LHCN-M2 (cell line): ENCODE measurements at places on chromosomes 1 and 21. TPM values are rescaled to one million over a fixed set of nuclear protein-coding genes. Genes with fewer than 3 reads are reported as not detected.

The POU3F1 gene
- total RNA-seq = not detected in 2 replicates

The COL24A1 gene
- total RNA-seq = 0.26 and 0.34 TPM in 2 replicates

The LY9 gene
- not detected in 2 replicates for total RNA-seq

The CHI3L2 gene
- total RNA-seq = 0.83 and 2.2 TPM in 2 replicates

The IQGAP3 gene
- 45.6 and 48.0 TPM in 2 replicates for total RNA-seq

DNA sequence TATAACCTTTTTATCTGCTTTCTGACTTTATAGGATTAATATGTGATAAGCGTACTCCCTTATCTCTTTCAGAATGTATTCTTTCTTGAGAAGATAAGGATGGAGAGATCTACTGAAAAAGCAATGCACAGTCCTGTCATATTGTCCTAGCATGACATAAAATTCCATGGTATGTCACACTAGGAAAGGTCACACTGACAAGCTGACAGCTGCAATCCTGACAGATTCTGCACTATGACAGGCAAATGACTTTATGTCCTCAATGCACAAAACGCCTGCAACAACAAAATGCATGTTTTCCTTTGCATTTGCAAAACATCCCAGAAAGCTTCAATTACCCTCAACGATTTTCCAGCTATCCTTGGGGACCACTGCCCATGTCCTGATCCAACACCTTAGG lies 393.8 kb downstream of the DSCAM start:
- no peak for DNase-seq

DNA sequence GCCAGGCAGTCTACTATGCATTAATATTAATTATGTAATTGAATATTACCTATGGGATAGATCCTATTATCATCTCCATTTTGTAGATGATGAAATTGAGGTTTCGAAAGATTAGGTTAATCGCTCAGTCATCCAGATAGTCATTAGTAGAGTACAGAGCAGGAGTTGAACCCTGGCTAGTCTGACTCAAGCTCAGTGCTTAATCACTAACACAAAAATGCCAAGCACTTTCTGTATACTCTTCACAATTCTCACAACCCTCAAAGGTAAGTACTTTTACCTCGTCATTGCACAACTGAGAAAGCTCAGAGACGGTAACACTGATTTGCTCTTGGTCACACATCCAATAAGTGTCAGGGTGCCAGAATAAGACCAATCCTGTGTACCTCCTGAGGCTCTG lies 280.2 kb upstream of the PLXNA2 start:
- no peak for DNase-seq

GRCh38 chr1:6730880-6731279 lies 29.3 kb upstream of the DNAJC11 start:
- no peak for DNase-seq

GRCh38 chr1:58045094-58045705 lies 501.3 kb downstream of the OMA1 start:
- DNase-seq = no peak
